ENCODE measurements at places on chromosomes 16 and 17.

DNA sequence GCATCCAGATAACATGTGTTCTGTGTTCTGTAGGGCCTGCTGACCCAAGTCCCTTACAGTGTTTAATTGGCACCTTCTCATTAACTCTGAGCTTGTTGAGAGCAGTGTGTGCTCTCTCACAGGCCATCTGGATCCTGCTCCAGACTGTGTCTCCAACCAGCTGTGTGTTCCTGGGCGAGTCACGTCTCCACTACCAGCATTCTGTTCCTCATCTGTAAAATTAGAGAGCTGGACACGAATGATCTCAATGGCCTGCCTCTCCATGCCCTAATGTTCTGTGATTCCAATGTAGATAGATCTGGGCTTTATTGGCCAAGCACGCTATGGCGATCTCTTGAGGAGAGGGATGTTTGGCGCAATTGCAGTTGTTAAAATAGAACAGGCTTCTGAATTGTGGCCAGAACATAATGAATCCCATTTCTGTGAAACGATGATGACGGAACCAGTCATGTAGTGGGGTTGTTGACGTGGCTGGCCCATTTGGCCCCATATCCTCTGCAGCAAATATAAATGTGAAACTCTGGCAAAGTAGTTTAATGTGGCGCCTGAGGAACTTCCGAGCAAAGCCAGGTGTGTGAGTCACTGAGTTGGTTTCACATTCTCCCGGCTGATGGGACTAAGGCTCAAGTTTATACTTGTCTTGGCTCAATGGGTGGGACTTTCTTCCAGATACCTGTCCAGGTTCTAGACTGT lies 22.2 kb downstream of the TBX4 start:
- no peak for DNase-seq

DNA sequence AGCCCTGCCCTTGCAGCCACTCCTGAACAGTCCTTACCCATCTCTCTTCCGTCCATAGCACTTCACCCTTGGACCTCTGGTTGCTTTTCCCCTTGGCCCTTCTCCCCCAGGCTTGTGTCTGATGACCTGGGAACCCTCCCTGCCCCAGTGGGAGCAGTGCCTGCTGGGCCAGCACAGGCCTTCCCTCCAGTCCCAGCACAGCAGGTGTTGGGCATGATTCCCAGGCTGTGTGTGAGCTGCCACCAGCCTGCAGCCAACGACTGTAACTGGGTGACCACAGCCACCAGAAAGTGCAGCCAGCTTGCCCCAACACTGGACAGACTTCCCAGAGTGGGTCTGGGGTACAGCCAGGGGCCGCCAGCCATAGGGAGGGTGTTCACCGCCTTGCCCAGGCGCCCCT lies 30.0 kb downstream of the CRAMP1 start:
- no peak for DNase-seq

DNA sequence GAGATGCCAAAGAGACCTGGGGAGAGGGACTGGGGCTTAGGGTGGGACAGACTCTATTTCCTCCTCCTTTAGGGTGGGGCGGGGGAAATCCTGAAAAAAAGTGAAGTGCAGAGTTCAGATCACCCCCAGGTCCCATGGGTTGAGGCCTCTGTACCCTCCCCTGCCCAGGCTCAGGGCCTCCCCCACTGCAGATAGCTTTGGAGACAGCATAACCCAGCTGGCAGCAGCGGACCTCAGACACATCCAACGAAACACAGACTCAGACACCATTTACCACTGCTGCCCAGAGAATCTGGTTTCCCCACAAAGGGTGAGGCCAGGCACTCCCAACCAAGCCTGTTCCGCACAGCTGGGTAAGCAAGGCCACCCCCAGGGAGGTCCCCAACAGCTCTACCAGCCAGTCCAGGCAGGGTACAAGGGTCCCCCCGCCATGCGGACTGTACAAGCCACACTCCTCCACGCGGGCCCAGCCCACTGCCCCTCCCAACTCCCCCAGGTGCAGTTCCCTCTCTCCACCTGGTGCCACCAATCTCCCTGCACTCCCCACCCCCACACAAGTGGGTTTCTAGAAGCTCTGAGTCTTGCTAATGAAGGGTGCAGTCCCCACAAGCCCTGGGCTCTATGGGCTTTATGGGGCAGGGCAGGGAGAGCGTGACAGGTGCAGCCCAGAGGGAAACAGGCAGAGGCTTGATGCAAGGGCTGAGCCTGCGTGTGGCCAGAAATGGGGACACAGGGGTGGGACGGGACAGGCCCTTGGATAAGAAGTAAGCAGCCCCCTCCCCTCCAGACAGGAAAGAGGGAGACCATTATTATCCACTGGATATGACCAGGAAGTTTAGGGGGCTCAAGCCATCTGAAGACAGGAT lies 8.9 kb downstream of the RHBDF2 start:
- DNase-seq: no peak

GRCh38 chr16:82037666-82038065 lies 2.6 kb downstream of the HSD17B2 start:
- DNase-seq: no peak

GRCh38 chr17:16418685-16419068 lies 3.3 kb downstream of the TRPV2 start:
- no peak for DNase-seq

DNA sequence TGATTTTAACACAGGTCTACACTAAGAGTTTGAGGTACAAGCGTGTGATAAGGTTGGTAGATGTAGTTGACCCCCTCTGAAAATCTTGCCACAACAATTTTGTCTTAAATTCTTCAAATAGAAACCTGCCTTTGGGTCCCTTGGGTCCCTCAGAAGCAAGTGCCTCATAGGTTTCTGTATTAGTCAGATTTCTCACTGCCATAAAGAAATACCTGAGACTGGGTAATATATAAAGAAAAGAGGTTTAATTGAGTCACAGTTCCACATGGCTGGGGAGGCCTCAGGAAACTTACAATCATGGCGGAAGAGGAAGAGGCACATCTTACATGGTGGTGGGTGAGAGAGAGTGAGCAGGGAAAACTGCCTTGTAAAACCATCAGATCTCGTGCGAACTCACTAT lies 301.2 kb downstream of the MAP2K6 start:
- no peak for DNase-seq

DNA sequence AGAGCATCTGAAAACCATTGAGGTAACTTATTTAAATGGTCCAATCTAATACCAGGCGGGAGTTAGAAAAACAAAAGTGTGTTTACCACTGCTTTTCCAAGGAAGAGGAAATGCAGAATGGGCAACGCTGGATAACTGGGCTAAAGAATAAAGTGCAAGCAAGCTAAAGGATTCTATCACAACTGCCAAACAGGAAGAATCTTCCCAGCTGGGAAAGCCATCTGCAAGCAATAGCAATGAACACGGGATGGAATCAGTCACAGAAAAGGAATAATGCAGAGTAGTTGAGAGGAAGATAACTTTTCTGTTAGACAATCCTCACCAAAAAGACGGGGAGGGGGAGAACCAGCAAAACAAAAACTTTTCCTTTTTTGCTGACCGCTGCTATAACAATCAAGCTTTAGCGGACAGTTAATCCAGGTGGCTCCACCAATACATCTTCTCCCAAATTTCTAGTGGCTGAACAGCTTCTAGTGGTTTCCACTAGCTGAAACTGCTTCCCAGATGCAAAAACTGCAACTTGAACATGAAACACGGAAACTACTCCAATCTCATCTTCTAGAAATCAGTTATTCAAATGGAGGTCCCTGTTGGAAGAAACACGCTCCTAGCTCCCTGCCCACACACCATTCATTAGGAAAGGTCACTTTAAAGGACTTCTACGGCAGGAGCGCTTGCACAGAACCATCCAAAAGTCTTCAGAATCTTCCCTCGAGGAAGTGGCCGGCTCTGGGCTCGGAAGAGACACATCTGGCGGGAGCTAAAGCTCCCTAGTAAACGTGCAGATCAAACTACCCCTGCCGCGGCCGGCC lies 929 bp downstream of the TMEM11 start:
- DNase-seq: no peak
